ENCODE measurements at places on chromosomes 12 and 14.

GRCh38 chr12:32390572-32391219 is 8.7 kb upstream of the FGD4 start:
- DNase-seq, result no peak

- DNase-seq, result no peak
These were observed 439.7 kb downstream of the ADAMTS20 start for GRCh38 chr12:43112101-43112920.

DNA sequence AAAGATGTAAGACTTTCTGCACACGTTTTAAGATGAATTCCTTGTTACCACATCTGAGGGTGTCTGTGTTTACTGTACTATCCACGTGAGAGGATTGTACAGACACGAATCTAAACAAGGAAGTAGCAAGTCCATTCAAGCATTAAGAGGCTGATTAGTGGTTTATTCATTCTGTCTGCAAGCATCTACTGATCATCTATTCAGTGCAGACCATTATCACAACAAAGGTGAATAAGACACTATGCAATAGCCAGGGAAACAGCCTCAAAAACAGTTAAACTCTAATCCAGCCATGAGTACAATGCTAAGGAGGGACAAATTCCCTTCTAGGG is 111.6 kb upstream of the PZP start:
- DNase-seq, result peak; percentile 24

DNA sequence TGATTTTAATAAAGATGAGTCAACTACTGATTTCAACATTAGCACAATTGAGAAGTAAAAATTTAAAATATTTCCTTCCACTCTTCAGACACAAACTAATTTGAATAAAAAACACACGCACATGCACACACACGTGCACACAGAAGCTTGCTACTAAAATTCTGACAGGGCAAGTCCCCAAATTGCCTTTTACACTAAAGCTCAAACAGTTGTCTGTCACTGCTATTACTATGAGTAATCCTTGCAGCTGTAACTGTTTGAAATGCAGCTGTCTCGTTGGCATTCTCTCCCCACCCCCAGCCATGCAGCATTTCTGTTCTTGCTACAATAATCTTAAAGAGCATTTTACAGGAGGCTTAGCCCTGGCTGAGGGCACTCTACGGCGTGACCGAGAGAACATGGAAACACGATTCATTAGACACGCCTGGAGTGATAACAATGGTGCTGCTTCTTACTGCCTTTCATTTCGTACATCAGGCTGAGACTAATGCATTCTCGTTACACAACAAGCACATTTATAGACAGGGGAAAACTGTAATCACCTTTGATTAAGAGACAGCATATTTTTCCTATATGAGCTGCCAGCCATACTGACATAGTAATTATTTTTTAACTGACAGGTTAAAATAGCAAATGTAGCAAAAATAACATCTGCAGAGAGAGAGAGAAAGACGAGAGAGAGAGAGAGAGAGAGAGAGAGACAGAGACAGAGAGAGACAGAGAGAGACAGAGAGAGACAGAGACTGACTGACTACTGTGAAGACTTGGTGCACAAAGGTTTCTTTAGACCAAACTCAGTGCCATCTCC is 153.8 kb downstream of the MED13L start:
- DNase-seq, result peak; percentile 19

DNA sequence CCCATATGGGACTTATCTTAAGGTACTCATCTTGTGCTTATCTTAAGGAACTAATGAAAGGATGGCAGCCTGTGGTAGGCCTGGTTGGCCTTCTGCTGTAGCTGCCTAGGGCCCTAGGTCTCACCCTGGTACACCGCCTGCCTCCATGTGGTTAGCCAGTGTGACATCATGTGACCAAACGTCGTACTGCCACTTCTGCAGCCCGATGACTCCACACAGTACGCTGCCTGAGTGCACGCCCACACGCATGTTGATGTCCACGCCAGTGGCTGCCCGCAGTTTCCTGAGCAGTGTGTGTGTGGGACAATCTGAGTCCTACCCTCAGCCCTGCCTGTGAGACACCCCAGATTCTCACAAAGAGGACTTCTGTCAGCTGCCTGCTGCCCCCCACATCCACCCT is 5.1 kb downstream of the ADCY4 start:
- DNase-seq, result no peak

- peak; percentile 49 for DNase-seq
These were observed 7.7 kb upstream of the TMEM132D start for GRCh38 chr12:129911428-129912049.

DNA sequence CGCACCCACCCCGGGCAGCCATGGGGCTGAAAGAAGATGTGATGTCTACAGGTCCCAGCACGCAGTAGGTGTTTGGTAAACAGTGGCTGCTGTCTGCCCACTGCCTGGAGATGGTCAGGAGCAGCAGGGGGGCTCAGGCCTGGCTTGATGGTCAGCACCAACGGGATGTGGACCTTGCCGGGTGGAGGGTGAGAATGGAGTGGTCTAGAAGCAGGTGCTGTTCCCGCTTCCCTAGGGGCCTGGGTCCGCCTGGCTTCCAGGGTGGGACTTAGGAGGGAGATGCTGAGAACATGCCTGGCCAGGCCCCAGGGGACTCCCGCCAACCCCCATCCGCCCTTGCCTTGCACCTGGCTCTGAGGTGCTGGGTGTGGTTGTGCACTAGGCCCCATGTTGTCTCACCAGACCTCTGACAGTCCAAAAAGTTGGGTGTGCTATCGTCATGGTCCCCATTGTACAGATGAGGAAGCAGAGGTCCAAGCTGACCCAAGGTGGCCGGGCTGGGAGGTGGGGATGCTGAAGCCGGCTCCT is 12.9 kb downstream of the FAM222A start:
- no peak for DNase-seq

- DNase-seq, result no peak
These were observed 40.0 kb upstream of the CAPRIN2 start for GRCh38 chr12:30794591-30795409.

GRCh38 chr12:87720967-87721366 is 308.2 kb downstream of the C12orf50 start:
- no peak for DNase-seq

- no peak for DNase-seq
These were observed 31.6 kb downstream of the MOAP1 start for GRCh38 chr14:93153121-93153520.

DNA sequence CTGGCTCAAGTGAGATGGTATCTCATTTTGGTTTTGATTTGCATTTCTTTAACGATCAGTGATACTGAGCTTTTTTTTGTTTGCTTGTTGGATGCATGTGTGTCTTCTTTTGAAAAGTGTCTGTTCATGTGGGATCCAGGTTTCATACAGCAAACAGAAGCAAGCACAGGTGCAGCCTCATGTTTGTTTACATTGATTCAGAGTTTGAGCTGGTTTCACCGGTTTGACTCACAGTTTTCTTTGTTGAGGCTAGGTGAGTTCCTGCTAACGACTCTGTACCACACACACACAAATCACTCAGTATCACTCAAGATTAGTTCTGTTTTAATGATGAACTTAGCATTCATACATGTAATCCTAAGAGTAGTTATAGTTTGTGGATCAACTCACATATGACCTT is 3.7 kb downstream of the OR10G2 start:
- no peak for DNase-seq

DNA sequence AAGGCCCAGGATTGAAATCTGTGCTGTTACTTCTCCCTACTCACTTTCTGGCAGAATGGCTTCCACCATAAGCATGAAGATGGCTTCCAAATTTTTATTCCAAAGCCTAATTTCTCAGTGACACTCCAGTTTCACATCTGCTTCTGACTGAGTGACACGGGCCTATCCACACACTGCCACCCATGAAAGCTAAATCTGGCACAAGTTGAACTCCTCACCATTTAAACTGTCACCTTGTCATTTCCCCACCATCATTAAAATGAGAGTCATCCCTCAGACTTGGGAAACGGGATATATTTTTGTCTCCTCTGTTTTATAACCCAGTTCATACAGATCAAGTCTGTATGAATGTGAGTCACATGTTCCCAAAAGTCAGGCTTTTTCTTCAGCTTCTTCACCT is 77.1 kb downstream of the MGST1 start:
- DNase-seq, result no peak

- DNase-seq, result no peak
These were observed 686 bp downstream of the B4GALNT1 start for GRCh38 chr12:57632073-57632957.

- peak; percentile 70 for DNase-seq
These were observed 22.2 kb downstream of the UBE2N start for GRCh38 chr12:93419388-93420034.

DNA sequence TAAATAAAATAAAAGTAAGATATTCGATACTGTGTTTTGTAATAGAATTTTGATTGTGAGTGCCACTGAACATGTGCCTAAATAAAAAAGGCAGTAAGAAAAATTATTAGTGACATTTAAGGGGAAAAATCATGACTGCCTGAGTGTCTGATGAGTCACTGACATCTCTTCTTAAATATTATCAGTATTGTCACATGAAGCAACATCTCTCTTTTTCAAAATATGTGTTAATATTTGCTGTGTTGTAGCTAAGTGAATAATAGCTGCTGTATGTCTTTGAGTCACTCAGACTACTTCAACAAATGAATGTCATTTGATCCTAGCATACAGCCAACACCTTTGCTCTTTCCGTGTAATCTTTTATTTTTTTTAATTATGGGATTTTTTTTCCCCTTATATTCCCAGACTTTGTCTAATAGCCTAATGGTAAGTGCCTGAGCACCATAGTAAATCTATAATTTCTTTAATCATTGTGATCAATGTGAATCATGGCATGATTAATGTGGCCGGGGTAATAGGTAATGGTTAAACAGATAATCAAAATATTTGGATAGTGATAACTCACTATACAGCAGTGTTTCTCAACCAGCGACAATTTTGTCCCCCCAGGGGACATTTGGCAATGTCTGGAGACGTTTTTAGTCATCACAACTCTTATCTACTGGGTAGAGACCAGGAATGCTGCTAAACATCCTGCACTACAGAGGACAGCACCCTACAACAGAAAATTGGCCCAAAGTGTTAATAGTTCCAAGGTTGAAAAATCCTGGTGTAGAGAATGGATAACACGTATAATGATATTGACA is 11.7 kb upstream of the OTX2 start:
- no peak for DNase-seq

DNA sequence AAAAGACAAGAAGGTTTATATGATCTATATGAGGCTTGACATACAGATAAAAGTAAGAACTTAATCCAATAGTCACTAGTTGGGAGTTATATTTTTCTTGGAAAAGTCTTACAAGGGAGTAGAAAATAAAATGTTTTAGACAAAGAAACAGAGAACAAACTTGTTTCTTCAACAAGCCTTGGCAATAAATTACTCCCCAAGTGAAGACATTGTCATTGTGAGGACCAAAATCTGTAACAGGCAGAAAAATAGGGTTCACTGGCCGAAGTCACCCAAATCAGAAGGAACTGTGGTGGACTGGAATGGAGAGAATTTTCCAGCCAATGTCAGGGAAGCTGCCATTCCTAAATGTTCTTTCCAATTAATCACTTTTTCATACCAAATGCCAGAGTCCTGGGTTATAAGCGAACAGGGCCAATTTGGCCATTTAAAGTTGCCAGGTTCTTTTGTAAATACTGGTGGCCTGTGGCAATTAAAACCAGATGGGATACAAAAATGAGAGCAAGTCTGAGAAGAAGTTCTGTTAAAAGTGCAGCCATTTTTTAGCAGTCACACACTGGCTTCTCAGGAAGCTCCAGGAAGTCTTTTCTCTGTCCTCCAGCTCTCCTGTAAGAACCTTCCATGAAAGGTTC is 117.3 kb upstream of the OVCH1 start:
- DNase-seq, result no peak
